ENCODE measurements at places on chromosomes 3 and 15.

- DNase-seq: no peak
Observed at GRCh38 chr3:151852074-151852811, 21.2 kb upstream of the SUCNR1 start.

GRCh38 chr3:144652573-144652972, 681.0 kb downstream of the DIPK2A start:
- DNase-seq: peak; percentile 51

DNA sequence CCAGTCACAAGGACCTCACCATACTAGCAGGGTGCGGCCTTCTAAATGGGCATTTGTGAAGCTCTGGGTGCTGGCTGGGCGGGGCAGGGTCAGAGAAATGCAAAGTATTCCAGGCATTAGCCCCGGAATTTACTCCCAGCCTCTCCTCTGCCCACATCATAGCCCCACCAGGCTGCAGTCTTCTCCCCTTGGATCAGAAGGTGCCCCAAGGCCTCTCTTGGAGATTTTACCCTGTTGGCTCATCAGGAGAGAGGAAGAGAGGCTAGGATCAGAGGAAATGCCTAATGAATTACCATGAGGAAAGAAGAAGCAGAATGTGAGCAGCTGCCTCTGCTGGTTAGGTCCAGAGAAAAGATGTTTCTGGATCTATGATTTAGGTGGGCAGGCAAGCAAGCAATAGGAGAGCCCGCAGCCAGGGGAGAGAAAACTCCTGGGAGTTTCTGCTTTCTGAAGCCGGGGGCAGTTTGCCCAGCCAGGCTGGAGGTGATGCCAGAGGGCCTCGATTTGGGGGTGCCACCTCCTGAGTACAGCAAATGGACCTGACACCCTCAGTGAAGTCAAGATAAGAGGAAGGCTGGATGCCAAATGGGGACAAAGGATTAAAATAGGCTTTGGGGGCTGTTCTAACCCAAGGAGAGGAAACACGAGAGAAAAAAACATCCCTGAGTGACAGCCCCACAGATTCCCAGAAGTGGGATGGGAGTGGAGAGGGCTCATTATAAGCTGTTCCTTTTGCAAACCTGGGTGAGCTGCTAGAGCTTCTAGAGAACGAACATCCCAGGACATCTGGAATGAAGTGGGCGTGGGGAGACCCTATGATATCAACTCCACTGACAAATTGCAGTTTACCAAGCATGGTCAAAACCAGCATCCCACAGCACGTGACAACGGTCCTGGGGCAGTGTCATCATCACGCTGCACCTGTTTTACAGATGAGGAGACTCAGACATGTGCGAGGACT, 65.4 kb downstream of the BDH1 start:
- DNase-seq: peak; percentile 56

- peak; percentile 67 for DNase-seq
Observed at GRCh38 chr15:68650901-68651709, 72.3 kb downstream of the CORO2B start.

- no peak for DNase-seq
Observed at GRCh38 chr3:56867671-56868070, 65.9 kb upstream of the ARHGEF3 start.

- no peak for DNase-seq
Observed at GRCh38 chr15:60838206-60838605, 359.3 kb upstream of the ICE2 start.

DNA sequence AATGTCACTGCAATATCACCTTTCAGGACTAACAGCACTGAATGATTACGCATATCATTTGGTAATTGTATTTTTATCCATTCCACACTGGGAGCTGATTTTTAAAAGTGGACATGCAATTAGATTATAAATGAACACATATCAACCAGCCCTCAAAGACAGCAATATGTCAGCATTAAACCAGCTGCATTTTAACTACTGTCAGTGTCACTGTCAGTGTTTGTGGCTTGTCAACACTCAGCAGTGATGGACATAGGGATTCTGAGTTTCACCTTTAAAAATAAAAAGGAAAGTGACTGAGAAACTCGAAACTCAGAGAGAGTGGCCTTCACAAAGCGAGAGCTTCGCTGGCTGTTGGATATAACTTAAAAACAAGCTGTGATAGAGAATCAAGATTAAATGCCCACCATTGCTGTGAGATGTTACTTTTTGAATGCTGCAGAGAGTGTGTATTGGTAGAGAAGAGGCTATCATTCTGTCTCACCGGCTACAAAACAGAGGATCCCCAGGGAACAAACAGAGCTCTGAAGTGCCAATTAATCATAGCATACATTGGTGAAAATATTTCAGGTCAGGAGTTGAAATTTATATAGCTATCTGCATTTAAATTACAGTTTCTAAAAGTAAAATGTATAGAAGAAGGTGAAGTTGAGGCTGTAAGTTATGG, 635.8 kb downstream of the SQOR start:
- DNase-seq: no peak

Data from AG20443 (cell line).